ENCODE measurements at places on chromosomes 16 and 17.

DNA sequence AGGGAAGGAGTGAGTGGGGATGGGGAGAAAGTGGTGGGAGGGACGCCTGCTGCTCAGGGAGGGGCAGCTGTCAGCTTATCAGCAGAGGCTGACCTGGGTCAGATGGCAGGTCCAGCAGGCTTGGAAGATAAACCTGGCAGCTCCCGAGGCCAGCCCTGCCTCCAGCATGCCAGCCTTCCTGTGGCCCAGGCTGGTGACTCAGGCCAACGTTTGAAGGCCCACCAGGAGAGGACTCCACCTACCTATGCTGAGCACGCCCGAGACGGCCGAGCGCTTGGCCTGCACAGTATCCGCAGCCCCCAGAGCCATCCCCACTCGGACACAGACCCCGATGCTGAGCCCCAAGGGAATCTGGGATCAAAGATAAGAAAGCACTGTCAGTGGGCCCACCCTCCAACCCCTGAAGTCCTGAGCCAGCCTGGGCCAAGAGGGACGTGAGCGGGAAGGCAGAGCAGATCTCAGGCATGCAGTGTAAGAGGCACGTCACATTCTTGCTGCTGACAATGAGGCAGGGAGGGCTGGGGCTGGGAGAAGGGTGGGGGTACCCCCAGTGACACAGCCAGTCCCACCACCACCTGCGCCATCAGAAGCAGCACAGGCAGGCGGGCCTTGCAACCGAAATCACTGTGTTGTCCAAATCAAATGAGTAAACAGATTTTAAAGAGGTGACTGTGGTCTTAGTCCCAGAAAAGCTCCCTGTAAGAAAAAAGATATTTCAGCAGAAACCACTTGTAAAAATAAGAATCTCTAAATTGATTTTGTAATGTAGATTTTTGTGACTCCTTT lies 12.4 kb downstream of the SLC47A2 start:
- DNase-seq: peak; percentile 21

- no peak for DNase-seq
Measured at GRCh38 chr17:77873500-77874302, 84.8 kb upstream of the TNRC6C start.

DNA sequence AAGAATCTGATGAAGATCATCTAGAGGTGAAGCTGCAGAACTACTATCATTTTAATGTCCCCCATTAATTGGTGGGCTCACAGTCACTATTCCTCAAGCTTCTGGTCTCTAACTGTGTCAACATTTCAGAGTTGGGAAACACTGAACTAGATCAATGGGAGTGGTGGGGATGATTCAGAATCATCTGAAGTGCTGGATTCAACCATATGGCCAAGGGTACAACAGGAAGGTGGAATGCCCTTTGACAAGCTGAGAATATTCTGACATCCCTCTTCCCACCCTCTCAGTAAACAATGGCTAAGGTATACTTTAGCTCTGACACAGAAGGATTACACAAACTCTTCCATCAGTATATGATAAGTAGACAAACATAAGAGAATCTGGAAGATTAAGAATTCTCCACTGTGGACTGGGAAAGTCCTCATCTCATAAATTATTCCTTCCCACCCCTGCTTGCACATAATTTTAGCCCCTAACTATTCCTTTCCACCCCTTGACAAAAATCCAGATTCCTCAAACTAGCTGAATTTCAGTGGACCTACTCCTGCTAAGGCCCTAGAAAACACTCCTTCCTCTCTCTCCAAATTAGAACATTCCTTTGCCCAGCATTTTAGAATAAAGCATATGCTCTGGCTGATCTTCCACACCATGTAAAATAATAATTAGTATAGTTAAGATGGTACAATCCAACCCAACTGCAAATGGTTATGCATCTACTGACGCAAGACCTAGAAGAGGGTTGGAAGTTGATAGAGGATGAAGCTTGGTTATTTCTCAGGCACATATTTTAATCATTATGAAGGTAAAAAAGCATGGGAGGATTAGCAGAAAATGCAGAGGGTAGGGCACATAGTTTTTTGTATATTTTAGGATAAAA lies 16.3 kb upstream of the RFFL start:
- no peak for DNase-seq

DNA sequence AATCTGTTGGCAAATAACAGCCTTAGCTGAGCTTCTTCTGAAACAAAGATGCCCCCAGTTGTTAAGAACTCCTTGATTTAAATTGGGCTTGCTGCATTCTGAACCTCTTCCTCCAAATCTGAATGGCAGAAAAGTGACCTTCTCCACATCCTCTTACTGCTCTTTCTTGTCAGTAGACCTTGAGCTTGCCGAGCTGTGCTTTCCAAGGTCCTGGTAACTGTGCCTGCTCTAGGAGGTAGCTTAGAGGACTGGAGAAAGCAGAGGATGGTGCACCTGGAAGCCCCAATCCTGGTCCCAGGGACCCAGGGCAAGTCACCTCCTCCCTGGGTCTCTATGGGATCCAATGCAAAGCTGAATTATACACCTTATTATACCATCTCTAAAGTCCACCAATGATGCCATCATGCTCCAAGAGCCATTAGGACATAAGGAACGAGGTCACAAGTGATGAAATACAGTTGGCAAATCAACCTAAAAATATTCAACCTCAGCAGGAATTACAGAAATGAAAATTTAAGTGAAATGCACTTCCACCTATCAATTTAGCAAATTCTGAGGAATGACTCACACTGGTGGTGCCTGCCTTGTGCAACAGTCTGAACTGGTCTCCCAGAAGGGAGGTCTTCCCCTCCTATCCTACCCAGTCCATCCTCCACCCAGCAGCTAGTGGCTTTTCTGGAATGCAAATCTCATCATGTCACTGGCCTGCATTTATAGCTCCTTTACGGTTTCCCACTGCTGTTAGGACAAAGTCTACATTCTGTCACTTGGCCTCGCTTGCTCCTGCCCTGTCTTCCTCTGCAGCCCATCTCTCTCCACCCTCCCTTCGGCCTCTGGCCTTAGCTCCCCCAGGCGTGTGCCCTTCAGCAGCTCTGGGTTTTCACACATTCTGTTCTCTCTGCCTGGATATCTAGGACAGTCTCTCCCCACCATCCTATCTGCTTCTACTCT lies 36.6 kb downstream of the TOM1L2 start:
- peak; percentile 94 for DNase-seq

GRCh38 chr16:65415460-65415859 lies 293.6 kb upstream of the CDH11 start:
- DNase-seq: no peak

- DNase-seq: no peak
Measured at GRCh38 chr16:1197237-1197866, 27.7 kb downstream of the TPSG1 start.

GRCh38 chr17:19517699-19518098 lies 16.0 kb upstream of the SLC47A1 start:
- DNase-seq: no peak

- peak; percentile 82 for DNase-seq
Measured at GRCh38 chr17:62627219-62627903, at the start of gene MRC2. Gene MRC2 (plus strand): TSS chr17:62627670. CDS start chr17:62627803, 133 bp downstream.

DNA sequence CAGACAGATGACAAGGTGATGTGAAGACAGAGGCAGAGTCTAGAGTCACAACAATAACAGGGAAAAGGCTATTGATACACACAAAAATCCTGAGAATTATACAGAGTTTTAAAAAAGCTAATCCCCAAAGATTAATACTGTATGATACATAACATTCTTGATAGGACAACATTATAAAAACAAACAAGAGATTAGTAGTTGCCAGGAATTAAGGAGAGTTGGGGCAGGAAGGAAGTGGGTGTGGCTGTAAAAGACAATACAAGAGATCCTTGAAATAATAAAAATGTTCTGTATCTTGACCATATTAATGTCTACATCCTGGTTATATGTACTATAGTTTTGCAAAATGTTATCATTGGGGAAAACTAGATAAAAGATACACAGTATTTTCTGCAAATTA lies 309.5 kb upstream of the PMFBP1 start:
- peak; percentile 5 for DNase-seq

DNA sequence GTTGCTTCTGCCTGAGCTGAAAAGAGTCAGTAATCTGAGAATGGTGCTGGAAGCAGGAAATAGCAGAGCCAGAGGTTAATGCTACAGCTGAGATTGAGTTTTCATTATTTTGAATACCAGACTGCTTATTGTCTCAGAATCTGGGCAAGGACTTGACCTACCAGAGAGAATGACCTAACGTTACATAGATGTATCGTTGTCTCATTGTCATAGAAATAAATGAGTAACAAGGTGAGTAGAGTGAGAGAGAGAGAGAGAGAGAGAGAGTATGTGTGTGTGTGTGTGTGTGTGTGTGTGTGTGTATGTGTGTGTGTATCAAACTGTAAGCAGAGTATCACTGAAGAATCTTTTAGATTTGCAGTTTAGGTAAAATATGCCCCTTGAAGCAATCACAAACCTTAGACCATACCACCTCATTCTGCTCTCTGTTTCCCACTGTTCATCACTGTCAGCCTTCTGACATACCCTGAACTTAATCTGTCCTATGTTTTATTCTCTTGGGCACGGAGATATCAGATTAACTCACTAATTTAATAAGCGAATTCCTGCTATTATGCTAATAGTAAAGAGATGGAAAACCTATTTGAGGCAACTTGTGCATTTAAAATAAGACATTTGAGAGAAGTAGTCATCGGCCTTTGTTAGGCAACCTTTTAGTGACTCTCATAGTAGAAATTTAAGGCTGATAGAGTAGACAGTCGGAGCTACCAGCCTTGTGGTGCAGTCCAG lies 87.8 kb downstream of the CYB561 start:
- peak; percentile 76 for DNase-seq

- DNase-seq: peak; percentile 51
Measured at GRCh38 chr17:75315541-75316243, 26.5 kb upstream of the SLC25A19 start.

- no peak for DNase-seq
Measured at GRCh38 chr17:78130437-78131101, at the start of gene TMC8. Gene TMC8 (plus strand): TSS chr17:78130771. CDS start chr17:78131589, 818 bp downstream.

DNA sequence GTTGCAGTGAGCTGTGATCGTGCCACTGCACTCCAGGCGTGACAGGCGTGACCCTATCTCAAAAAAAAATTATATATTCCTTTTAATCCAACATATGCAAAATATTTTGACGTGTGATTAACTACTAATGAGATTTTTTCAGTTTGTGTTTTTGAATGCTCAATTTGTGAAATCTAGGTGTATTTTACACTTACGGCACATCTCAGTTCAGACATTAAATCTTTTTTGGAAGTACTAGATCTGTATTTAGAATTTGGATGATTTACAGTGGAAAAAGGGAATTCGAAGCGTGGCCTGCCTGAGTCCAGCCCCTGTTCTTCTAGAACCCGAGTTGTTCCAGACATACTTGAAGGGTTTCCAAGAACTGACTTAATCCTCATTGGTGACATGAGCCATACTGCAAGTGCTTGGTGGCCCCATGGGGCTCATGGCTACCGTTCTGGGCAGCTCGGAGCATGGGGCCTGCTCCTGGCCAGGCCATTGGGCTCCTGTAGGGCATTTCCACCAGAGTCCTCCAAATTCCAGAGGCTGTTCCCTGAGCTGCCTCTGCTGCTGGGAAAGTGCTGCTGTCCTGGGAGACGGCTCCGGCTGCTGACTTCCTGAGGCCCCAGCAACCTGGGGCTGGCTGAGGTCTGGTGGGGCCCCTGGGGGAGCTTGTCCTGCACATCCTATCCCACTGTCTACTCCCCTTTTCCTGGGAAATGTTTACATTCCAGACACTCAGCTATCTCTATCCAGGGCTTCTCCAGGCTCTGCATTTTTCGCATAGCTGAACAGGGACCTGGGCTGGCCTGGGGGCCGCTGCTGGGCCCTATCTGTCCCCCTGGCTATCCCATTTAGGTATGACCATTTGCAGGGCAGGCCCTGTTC lies 27.2 kb downstream of the LLGL2 start:
- peak; percentile 46 for DNase-seq

DNA sequence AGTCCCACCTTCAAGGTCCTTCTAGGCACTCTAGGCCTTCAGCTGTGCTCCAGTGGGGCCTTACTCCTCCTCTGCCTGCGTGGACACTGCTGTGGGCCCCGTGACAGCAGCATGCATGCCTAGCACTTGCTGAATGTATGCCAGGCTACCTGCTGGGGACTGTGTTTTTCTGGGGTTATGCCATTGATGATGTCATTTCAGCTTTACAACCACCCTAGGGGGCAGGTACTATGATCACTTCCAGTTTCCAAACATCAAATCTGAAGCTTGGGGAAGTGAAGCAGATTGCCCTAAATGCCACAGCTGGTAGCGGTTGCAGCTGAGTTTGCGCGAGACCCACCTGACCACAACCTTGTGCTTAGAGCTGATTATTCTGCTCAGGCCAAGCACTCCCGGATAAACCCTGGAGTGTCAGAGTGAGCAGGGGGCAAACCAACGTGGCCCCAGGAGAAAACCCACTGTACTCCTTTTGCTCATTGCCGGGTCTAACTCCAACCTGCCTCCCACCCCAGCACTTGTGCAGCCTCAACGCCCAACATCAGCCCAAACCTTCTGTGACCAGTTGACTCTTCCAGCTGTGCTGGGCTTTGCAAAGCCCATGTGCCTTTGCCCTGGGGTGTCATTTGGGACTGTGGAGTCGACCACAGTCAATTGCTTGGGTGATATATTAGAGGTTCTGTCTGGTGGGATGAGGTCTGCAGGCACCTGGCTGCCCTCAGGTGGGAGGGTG lies 168.4 kb downstream of the ENGASE start:
- no peak for DNase-seq

GRCh38 chr17:12489325-12489724 lies 176.4 kb upstream of the MYOCD start:
- DNase-seq: no peak

DNA sequence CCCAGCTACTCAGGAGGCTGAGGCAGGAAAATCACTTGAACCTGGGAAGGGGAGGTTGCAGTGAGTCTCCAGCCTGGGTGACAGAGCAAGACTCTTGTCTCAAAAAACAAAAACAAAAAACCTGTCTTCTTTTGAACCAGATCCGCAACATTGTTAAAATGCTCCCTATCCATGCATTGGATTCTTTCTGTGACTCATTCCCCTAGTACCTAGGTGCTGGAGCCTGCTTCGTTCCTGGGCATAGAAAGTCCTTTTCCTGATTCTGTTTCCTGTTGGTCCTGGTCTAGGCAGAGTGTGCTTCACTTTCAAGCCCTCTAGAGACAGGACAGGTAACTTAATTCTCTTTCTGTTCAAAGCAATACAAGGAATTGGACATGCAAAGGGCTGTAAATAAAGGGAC lies 5.2 kb downstream of the EPN2 start:
- DNase-seq: no peak

DNA sequence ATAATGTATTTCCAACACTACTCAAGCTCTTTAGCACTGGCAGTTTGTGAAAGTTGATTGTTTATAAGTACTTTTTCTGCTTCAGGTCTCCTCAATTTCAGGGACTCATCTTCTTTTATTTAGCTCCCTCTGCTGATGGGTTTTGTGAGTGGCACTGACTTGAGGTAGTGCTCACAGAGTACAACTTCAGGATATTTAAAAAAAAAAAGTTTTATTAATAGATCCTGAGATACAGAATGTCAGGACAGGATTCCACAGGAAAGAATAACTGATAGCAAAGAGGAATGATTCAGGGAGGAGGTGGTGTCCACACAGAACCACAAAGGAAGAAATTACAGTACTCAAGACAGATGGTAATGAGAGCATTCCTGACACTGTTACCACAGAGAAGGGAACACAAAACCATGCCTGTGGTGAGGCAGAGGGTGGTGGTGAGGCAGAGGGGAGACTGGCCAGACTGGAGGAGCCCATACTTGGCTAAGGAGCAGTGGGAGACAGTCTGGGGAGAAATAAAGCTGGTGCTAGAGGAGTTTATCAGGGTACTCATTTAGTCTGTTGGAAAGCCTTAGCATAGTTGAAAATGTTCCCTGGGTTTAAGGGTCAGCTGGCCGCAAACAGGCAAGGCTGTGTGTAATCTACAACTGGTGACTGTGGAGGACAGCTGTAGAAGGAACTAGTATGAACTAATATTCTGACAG lies 63.7 kb downstream of the SPAG9 start:
- peak; percentile 77 for DNase-seq

GRCh38 chr17:2893422-2893914 lies 97.2 kb downstream of the RAP1GAP2 start:
- DNase-seq: no peak

All from AG20443 (cell line).